CD8-positive, alpha-beta T cell (primary cell): ENCODE measurements at places on chromosomes 7 and 10.

DNA sequence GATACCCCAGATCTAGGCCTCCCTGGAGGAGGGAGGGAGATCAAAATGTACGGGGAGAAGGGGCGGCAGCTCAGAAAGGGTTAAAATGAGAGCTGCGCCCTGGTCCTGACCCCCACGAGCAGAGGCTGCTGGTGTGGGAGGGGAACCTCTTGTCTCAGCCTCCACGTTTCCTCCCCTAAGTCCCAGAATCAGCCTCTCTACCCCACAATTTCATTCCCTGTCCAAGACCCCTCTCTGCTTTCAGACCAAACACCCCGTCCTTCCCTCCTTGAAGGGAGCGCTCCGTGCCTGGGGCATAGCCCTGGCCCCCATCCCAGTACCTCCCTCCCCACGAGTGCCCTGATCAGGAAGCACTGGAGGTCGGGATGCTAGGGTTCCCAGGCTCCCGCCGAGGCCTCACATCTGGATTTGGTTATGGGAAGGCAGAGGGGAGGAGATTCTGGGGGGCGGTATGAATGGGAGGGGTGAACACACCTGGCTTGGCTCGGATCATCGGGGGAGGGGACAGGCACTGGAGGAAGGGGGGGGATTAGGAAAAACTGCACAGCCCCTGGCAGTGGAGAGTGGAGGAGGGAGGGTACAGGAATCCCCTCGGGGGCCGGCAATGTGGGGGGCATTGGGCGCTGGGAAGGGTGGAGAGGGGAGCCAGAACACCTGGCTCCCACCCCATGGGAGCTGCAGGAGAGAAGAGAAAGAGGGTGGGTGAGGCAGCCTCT, 2.7 kb downstream of the EPHB4 start:
- no peak for DNase-seq

- DNase-seq = no peak
Measured at GRCh38 chr10:116720668-116721546, 21.5 kb downstream of the HSPA12A start.

- peak; percentile 95 for DNase-seq
Measured at GRCh38 chr7:140696024-140696679, 356 bp upstream of the NDUFB2 start.

DNA sequence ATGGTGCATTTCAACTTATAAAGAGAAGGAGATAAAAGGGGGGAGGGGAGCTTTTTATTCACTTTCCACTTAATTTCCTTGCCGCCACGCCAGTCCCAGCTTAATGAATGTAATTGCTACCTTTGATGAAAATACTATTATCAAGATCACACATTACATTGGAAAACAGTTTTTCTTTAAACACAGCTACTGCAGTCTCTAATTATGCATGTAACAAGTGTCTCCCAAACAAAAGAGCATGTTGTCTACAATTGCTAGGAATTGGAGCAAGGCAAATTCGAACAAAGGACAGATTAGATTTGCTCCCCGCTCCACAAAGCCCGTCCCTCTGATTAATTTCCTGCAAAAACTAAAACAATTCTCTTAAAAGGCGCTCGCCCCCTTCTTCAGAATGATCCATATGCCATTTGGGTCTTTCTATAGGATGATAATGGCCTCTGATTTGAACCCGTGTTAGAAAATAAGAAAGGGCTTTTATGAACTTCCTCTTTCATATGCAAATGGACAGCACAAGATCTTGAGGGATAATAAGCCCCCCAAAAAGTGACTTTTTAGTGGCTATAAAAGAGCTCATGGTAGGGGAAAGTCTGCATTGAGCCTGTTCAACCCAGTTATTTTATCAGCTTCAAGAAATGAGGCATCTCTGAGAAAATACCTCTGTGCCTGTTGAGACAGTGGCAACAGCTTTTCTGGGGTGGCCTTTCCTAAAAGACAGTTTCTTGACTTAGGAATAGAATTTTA, 60.6 kb downstream of the ACADSB start:
- no peak for DNase-seq

DNA sequence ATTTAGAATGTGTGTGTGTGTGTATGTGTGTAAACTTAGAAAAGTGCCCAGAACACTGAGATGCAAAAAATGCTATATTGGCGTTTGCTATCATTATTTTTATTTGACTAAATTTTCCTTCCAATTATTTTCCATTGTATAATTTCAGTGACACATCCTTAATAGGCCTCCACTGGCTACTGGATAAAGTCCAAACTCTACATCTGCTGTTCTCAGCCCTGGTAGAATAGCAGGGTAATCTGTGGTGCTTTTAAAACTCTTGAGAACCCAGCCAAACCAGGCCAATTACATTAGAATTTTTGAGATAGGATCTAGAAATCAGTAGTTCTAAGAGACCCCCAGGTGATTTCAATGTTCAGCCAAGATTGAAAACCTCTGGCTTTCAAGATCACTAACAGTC, 66.4 kb downstream of the ZNF503 start:
- DNase-seq = no peak
